ENCODE measurements at places on chromosomes 1 and 21.

GRCh38 chr1:220224033-220224432 is 48.2 kb downstream of the RAB3GAP2 start:
- no peak for DNase-seq

- DNase-seq: no peak
These were observed 50.2 kb downstream of the PRDX6 start for GRCh38 chr1:173527151-173527826.

DNA sequence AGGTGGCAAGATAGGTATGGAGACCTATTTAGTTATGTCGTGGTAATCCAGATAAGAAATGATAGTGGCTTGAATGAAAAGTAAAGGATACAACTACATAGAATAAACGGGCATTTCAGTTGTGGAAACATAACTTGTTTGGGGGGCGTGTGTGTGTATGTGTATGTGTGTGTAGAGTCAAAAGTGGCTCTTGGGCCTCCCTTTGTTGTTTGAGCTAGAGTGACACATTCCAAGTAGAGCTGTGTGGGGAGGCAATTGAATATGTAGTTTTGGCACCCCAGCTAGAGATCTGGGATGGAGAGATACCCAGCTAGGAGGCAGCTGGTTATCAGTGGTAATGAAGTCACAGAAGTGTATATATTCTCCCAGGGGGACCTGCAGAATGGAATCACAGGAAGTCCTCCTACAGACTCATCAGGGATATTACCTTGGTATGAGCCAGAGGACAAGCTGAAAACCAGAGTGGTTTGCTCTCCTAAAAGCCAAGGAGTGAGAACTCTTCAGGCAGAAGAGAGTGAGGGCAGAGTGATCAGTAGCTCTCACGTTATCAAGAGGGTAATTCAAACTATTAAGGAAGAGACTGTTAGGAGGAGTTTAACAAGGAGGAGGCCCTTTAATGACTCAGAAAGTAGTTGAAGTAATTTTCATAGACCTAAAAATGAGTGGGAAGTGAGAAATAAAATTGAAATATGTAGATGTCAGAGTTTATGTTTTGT is 5.1 kb downstream of the CR1L start:
- no peak for DNase-seq

DNA sequence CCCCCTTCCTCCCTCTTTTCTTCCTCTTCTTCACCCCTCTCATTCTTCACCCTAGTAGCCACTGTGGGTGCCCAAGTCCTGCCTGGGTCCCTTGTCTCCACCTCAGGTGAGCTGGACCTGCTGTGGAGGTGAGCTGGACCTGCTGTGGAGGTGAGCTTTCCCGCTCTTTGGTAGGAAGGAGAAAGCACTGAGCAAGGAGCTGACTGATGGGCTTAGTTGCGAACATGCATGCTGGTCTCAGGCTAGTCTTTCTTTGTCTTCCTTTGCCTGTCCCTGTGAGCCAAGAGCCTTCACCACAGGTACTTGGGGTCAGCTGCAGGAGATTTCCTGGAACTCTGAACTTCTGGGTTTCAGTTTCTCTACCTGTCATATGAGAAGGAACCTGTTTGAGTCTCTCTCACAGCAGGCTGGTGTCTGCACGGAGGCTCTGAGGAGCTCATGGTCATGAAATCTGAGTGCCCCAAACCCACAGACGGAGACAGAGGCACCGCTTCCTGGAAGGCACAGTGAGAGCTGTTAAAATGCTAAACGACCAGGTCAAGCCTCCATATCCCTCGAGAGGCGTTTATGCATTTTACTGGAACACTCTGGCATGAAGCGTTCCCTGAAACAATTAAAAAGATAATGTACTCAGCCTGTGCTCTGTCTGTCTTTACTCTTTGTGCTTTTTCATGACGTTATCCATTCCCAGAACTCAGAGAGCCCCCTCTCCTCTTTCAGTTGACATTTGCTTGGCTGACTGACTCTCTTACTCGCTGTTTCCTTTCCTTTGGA is 69.5 kb downstream of the RHOU start:
- DNase-seq: no peak

DNA sequence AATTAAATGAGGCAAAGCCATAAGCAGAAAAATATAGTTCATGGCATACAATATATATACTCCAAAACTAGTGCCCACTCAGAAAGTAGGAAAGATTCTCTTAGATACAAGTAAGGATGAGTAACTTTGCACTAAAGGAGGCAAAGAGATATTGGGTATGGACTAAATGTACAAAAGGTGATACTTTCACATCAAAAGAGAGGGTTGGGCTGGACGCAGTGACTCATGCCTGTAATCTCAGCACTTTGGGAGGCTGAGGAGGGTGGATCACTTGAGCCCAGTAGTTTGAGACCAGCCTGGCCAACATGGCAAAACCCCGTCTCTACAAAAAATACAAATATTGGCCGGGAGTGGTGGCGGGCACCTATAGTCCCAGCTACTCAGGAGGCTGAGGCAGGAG is 6.7 kb downstream of the KYAT3 start:
- no peak for DNase-seq

- DNase-seq: no peak
These were observed 3.6 kb upstream of the GNB1 start for GRCh38 chr1:1894354-1895059.

DNA sequence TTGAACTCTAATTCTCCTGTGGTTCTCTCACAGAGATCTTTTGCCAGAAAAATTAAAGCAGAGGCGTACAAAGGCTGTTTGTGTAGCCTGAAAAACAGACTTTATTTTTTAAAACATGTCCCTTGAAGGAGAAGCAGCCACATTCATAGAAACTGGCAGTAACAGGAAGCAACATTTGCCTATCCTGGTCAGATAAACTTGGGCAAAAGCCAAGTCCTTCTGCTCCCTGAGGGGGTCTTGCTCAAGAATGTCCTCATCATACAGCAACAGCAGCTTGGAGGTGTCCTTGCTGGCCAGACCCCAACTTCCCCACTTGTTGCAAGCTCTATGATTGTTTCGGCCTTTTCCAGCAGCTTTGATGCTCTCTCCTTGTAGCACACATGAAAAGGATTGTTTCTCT is 36.3 kb downstream of the MSTO1 start:
- no peak for DNase-seq

DNA sequence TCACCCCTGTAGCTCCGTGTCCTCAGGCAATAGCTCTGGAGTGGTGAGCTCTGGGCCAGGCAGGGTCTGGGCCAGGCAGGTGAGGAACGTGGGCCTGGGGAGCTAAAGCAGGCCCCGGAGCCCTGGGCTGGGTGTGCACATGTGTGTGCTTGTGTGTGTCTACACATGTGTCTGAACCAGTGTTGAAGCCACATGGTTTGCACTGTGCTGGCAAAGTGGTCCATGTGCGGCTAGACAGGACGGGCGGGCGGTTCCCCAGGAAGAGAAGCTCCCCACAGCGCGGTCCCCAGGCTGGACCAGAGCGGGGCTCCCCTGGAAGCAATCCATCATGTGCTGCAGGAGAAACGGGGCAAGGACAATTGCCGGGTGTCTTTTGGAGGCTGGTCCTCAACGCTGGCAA is 84.2 kb downstream of the PRDM16 start:
- DNase-seq: no peak

- no peak for DNase-seq
These were observed 710 bp downstream of the GLRX2 start for GRCh38 chr1:193104502-193104906.

DNA sequence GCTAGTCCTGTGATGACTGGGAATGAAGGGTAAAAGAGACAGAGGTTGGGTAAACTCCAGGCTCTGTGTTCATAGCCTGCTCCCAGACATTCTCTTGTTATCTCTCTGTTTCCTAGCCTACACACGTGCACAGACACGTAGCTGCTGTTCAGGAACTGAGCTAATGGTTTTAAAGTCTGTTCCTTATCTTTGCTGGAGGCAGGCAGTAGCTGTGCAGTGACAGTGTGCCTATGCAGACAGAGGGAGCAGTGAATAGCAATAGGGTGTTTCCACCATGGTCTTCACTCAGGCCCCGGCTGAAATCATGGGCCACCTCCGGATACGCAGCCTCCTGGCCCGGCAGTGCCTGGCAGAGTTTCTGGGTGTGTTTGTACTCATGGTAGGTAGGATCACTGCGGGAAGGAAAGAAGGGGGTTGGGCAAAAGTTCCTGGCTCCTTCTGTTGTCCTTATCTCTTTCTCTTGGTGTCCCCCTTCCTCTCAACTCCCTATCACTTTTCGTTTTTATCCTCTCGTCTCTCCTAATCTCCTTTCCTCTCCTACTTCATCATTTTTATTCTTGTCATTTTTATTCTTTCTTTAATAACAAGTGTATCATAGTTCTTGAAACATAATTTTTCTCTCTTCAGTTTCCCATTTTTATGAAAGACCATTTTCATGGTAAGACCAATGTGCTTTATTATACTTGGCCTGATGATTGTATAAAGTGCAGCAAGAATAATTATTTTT is at the start of gene AQP10:
Gene AQP10, plus strand, starts transcription at position 212 of the 727 bp plus-strand sequence. Its CDS starts 63 bp downstream, at position 275.
- no peak for DNase-seq

GRCh38 chr1:47233186-47233585 is 1.2 kb upstream of the TAL1 start:
- DNase-seq: no peak

DNA sequence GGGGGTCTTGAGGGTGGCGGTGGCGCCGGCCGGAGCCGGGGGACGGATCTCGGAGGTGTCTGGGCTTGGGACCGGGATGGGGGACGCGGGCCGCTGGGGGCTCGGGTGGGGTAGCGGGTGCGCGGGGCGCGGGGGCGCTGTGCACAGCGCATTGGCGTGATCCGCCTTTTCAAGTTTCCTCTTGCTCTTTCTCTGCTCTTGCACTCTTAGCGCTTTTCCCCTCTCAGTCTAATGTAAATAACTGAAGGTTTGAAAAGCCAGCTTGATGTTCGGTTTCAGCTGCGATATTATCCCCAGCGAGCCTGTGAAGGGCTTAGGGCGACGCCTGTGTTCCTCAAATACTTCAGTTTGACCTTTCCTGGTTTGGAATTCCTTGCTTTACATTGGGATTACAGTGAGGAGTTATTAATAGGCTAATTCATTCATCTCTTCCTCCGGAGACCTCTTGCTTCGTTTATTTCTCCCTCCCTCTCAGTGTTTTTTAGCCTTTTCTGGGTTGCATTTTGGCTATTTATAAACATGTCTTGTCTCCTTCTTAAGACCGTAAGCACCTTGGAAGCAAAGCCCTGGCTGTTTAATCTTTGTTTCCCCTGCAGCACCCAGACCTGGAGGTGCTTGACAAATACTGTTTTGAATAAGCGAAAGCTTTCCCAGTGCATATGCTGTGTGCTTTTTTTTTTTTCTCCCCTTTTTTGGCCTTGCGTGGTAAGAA is 693 bp downstream of the RAB4A start:
- DNase-seq: no peak

DNA sequence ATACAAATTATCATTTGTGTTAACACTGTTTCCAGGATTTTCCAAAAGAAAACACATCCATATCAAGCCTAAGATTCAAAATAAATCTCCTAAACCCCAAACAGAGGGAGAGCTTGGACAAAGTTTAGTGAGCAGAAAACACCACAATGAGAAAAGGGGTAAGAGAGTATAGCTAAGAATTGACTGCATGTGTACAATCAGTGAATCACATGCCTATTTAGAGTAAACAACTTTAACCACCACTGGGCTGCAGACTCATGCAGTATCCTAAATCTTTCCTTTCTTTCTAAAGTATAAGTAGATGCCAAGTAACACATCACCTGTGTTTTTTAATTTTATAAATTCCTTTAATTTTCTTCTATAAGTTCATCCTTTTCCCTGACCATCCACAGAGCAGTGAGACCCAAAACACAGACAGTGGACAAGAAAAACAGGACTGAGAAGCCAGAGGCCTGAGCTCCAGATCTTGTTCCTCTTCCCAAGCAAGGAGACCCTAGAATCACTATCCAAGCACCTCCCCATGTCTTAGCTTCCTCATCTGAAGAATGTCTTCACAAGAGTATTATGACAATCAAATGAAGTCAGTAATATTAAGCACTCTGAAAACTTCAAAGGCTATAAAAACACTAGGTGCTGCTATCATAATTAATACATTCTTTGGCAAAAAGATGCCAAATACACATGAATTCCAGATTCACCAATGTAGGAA is 93.1 kb downstream of the VAV3 start:
- no peak for DNase-seq

DNA sequence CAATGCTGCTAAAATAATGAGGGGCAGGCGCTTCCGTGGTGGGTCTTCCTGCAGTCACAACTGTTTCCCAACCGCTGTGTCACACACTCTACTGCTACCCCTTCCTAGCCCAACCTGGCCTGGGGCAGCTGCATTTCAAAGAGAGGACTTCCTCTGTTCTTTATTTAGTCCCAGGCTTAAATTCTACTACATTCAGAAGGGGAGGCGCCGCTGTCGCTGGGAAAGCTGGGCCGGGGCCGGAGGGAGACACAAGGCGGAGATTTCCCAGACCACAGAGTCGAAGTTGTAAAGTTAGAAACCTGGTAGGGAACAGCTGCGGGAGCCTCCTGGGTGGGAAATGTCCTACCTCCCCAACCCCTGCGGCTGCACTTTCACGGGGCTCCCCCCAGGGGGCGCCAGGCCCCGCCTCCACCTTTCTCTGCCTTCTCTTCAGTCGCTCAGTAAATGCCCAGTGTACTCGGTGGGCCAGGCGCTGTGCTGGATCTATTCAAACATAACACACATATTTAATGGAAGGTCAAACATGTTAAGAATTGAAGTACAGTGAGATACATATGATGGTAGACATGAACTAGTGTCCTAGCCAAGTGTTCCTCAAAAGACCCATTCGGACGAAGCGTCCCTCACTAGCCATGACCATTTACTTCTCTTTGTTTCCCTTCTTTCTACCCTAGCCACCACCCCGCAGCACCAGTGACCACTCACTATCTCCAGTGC is 23.1 kb downstream of the DYRK3 start:
- no peak for DNase-seq

DNA sequence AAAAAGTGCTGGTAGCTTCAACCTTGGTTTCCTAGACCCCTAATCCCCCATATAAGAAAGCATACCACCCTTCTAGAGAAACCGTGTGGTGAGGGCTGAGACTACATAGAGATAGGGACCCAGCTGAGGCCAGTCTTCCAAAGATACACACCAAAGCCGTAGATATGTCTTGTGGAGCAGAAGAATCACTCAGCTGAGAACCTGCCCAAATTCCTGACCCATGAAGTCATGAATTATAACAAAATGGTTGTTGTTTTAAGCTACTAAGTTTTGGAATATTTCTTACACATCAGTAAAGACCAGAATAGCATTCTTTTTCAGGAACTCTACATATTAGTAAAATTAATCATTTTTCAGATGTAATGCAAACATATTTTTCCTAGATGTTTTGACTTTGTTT is 3.3 kb upstream of the SNRPE start:
- peak; percentile 60 for DNase-seq

DNA sequence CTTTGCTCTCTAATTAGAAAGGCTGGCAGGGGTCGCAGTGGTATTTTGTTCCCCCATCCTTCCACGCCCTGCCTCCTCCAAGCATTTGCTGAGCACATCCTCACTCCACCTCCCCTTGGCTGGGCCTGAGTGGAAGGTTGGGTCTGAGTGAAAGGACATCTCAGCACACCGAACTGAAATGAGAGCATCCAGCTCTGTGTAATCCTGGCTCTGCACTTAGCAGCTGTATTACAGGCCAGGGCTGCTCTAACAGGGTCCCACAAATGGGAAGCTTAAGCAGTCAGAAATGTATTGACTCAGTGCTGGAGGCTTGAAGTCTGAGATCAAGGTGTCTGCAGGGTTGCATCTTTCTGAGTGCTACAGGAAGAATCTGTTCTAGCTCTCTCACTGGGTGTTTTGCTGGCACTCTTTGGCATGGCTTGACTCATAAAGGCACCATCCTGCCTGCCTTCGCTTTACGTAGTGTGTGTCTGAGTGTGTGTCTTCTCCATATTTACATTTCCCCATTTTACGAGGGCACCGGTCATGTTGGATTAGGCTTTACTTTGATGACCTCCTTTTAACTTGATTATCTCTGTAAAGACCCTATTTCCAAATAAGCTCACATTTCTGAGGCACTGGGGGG is 48.5 kb upstream of the IGSF21 start:
- no peak for DNase-seq

GRCh38 chr21:25956993-25957714 is 213.4 kb downstream of the APP start:
- peak; percentile 9 for DNase-seq
